ENCODE measurements at places on chromosomes 3 and 15.

- DNase-seq: no peak
These were observed 10.7 kb downstream of the ACAN start for GRCh38 chr15:88813960-88814359.

DNA sequence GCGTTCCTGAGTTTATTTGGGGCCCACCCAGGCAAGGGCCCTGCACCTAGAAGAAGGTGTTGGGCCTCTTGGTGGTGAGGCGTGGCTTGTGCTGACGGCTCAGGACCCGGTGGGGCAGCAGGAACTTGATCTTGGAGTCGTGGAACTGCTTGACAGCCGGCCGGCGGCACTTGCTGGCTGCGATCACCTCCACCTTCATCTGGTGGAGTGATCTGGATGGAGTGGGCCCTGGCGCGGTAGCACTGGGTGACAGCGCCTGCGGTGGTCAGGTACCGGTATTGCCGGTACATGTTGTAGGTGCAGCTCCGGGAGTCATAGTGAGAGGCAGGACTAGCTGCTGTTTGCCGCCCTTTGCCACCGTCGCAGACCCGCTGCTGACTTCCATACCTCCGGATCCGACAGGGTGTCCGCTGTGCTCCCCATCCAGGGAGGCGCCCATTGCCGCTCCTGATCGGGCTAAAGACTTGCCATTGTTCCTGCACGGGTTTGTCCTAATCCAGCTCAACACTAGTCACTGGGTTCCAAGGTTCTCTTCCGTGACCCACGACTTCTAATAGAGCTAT is 136.8 kb downstream of the ANO10 start:
- no peak for DNase-seq

GRCh38 chr3:192170031-192170430 is 557.3 kb downstream of the FGF12 start:
- DNase-seq: no peak

GRCh38 chr3:150825192-150825915 is 62.4 kb upstream of the SIAH2 start:
- DNase-seq: no peak

DNA sequence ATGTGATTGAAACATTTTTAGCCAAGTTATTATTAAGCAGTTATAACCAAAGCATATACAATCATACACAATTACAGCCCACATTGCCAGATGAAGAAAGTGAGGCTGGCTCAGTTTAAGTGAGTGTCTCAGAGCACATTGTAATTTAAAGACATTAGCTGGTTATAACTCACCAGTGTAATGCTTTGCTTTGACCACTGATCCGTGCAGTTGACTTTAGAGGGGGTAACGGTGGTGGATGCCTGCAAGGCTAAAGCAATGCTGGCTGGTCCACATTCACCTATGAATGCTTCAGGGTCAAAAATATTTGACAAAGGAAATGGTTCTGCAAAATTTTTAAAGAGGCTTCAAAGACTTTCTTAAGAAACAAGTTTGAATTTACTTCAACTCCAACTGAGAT is 1.2 kb downstream of the C3orf85 start:
- DNase-seq: no peak

DNA sequence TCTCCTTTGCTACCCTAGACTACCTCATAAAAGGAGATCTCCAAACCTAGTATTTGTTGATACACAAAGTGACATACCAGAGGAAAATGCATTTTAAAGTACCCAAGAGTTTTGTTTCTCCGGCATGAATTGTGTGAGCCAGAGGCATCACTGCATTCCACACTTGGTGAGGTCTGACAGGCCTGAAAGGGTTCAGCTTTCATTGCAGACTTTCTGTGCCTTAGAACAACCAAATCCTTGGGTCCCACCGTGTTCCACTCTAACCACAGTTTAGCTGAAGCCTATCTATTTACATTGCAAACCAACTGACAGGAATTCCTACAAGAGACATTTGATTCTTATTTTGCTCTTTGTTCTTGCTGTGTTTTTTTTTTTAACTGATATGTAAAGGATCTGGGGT is 21.0 kb upstream of the EID1 start:
- no peak for DNase-seq

- no peak for DNase-seq
These were observed 1220.6 kb upstream of the CADM2 start for GRCh38 chr3:83738202-83738601.

GRCh38 chr3:98971169-98971681 is 69.7 kb upstream of the DCBLD2 start:
- DNase-seq: no peak

DNA sequence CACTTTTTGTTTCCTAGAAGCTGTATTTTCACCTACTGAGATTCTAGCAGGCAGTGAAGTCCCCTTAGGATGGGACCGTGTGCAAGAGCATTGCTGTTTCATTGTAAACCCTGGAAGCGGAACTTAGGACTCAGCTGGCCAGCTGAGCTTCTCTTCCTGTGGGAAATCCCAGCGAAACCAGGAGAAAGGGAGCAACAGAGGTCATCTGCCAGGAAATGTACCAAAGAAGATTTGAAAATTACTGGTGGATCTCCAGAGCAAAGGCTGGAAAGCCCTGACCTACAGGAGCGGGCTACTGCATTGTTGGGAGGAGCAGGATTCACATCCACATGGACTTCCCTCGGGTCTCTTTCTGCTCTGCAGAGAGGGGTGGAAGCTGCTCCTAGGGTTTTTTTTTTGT is 7.6 kb upstream of the ADPRH start:
- DNase-seq: no peak

- DNase-seq: no peak
These were observed 33.0 kb downstream of the SYNM start for GRCh38 chr15:99137877-99138276.

- DNase-seq: no peak
These were observed 25.3 kb upstream of the ARHGEF26 start for GRCh38 chr3:154095832-154096421.
